ENCODE measurements at places on chromosomes 16 and 17. TPM values are rescaled to one million over a fixed set of nuclear protein-coding genes. Genes with fewer than 3 reads are reported as not detected.

The STX4 gene
- total RNA-seq, result 25.9 TPM

The NXN gene
- 46.0 TPM for total RNA-seq

The SPN gene
- 0.36 TPM for total RNA-seq

The CHTF18 gene
- 22.0 TPM for total RNA-seq

The GNGT2 gene
- not detected for total RNA-seq

The NAGS gene
- total RNA-seq, result 2.2 TPM

The TMEM220 gene
- 2.3 TPM for total RNA-seq

The FOXL1 gene
- 1.6 TPM for total RNA-seq

The FBXW10 gene
- total RNA-seq, result not detected

The ZDHHC1 gene
- total RNA-seq, result 9.2 TPM

The KRTAP16-1 gene
- total RNA-seq, result not detected

The XAF1 gene
- total RNA-seq, result 4.4 TPM

The TMEM107 gene
- 16.8 TPM for total RNA-seq

The HOXB6 gene
- not detected for total RNA-seq

The UTS2R gene
- total RNA-seq, result not detected

The CHST4 gene
- total RNA-seq, result not detected

The KREMEN2 gene
- total RNA-seq, result not detected

The PTX4 gene
- total RNA-seq, result not detected

The PIK3R5 gene
- total RNA-seq, result not detected

The SEPTIN12 gene
- total RNA-seq, result not detected

The PPY gene
- total RNA-seq, result not detected

The TNFRSF13B gene
- not detected for total RNA-seq

The TEKT3 gene
- not detected for total RNA-seq

The OTOP2 gene
- total RNA-seq, result not detected

The SULT1A4 gene
- 5.2 TPM for total RNA-seq

The KIF2B gene
- total RNA-seq, result not detected

The TLCD3B gene
- total RNA-seq, result not detected

The KRT10 gene
- total RNA-seq, result 19.7 TPM

The KRT33B gene
- not detected for total RNA-seq

The RAB11FIP4 gene
- under 0.01 TPM for total RNA-seq

The FBF1 gene
- 7.6 TPM for total RNA-seq

The MFSD11 gene
- total RNA-seq, result 20.4 TPM

The CACNA1H gene
- total RNA-seq, result 1.1 TPM

The MEIOB gene
- 0.18 TPM for total RNA-seq

The EVPL gene
- not detected for total RNA-seq

The OMG gene
- not detected for total RNA-seq

The ITGA2B gene
- total RNA-seq, result not detected

The MYO15A gene
- 0.72 TPM for total RNA-seq

The CACNG3 gene
- total RNA-seq, result not detected

The TLCD1 gene
- 20.9 TPM for total RNA-seq

The AHSP gene
- not detected for total RNA-seq

The GRB2 gene
- total RNA-seq, result 60.8 TPM

The ARL5C gene
- total RNA-seq, result not detected

The ABI3 gene
- total RNA-seq, result 0.36 TPM

The GJC1 gene
- total RNA-seq, result 4.7 TPM

The LITAFD gene
- total RNA-seq, result not detected

The SMTNL2 gene
- not detected for total RNA-seq

The ESRP2 gene
- total RNA-seq, result 1.1 TPM

The OR2C1 gene
- not detected for total RNA-seq

The NAA38 gene
- total RNA-seq, result 113 TPM

The WNK4 gene
- total RNA-seq, result 2.0 TPM

The CCL1 gene
- total RNA-seq, result not detected

The DNAI2 gene
- total RNA-seq, result not detected

The HCRT gene
- total RNA-seq, result not detected

The C16orf54 gene
- not detected for total RNA-seq

The CLDN9 gene
- total RNA-seq, result not detected

The GRB7 gene
- 0.81 TPM for total RNA-seq

The ATP2C2 gene
- not detected for total RNA-seq
